ENCODE measurements at places on chromosomes 11 and 22.
A peak's percentile ranks its signal among the peaks of the same experiment; 100 is the strongest.

DNA sequence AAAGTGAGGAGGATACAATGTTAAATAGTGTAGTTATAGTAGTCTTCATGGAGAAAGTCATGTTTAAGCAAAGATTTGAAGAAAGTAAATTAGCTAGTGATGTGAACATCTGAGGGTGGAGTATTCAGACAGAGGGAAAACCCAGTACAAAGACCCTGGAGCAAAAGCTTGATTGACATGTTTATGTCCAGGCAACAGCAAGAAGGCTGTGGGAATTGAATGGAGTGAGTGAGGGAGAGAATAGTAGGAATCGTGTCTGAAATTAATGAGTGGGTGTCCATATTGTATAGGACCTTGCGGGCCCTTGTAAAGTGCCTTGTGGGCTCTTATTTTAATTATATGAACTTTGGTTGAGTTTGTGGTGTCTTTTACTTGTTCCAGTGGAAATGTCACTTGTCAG is 424.1 kb upstream of the KIRREL3 start:
- DNase-seq, result no peak

DNA sequence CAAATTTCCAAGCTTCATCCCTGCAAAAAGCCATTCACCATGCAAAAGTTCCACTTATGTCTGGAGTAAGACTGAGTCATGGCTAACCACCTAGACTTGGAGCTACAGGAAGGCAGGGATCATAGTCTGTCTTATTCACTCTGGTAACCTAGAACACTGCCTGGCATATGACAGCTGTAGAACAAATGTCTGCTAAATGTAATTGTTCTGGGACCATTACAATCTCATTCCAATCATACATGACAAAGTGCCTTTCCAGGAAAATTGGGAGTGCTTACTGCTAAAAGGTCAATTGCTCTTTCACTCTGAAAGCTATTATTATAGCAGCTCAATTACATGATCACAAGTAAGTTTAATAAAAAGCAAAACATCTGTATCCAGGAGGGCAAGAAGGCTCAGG is 99.1 kb upstream of the CHRM4 start:
- no peak for DNase-seq

- DNase-seq, result peak; percentile 39
Observed at GRCh38 chr11:119347940-119348605, 1.6 kb upstream of the MFRP start.

DNA sequence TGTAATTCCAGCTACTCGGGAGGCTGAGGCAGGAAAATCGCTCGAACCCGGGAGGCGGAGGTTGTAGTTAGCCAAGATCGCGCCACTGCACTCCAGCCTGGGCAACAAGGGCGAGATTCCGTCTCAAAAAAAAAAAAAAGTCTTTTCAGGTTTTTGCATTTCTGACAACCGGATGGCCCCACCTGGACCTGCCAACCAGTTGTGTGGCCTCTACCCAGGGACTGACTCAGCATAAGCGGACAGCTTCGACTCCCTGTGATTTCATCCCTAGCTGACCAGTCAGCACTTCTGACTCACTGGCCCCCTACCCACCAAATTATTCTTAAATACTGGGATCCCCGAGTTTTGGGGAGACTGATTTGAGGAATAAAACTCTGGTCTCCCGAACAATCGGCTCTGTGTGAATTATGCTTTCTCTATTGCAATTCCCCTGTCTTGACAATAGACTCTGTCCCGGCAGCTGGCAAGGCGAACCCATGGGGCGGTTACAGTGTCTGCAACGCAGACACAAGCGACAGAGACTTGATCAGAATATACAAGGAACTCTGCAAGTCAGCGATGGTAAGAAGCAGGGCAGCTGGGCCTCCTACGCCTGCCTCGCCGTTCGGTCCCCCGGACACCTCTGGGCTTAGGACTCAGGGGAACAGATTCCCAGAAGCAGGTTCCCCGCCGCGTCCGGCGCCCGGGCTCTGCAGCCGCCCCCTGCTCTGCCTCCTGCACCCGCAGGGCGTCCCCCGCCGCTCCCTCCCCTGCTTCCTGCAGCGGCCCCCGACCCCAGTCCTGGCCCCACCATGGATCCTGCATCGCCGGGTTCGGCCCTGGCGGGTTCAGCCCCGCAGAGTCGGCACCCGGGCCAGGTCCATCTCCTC is 741 bp upstream of the TALDO1 start:
- DNase-seq, result peak; percentile 35

GRCh38 chr11:94801866-94802460 is 33.8 kb downstream of the AMOTL1 start:
- DNase-seq, result no peak

DNA sequence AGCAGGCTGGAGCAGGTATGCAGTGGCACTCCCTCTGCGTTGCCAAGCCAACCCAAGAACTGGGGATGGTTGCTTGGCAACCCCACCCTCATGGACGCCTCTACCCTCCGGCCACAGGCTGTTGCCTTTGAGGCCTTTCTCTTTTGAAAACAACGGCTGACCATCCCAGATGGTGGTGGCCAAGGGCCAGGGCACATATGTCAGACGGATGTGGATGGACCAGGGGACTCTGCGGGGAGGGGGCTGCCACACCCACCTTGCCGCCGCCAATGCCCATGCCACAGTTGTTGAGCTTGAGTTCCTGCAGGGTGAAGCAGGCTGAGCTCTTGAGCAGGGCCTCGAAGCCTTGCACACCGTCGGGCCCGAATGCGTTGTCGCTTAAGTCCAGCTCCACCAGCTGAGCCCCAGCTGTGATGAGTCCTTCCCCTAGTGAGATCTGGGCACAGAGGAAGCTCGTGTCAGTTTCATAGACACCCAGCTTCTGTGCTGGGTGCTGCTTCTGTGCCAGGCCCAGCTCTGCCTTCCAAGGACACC is 21.5 kb downstream of the RANGAP1 start:
- no peak for DNase-seq

DNA sequence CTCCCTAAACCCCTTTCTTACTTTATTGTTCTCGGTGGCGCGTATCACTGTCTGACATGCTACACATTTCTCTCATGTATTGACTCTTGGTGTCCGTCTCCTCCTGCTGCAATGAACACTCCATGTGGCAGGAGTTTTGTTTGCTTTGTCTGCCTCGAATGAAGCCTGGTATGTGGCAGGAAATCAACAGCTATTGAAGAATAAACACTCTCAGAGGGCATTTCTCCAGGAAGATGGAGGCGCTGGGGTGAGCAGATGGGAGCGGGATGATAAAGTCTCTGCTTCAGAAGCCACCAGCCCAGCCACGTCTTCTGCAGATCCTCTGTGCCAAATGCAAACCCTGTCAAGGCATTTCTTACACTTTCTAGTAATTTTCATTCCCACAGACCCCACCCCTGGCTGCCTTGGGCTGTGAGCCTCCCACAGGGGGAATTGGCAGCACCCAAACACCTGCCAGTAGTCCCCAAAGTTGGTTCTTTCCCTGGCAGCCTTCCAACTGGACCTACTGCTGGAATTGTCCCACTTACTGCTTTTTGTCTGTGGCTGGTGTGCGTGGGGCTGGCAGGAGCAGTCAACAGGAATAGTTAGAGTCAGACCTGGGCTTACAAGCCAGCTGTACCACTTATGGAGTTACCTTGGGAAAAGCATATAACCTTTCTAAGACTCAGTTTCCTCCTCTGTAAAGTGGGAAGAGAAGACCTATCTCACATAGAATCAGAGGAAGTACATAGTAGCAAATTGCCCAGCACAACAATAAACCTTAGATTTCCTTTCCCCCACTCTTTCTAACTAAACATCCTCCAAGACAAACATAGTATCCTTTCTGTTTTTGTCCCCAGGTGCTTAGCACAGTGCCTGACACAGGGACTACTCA is 13.3 kb upstream of the IL10RA start:
- DNase-seq, result no peak

DNA sequence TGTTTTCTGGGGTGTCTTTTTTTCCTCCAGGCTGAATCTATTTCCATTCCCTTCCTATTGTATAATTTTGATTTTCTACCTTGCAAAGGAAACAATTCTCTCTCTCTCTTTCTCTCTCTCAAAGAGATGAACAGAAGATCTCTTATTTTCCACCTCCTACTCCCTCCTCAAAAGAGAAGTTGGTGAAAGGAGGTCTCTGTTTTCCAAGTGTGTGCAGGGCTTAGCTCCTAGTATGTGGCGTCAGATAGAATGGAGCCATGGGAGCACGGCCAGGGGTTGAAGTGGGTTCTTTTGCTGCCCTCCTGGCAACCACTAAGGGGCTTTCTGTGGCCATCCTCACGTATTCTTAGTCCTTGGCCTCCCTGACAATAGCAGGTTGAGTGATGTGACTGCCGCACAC is 480 bp downstream of the TRIM34 start:
- no peak for DNase-seq

- no peak for DNase-seq
Observed at GRCh38 chr11:88357323-88358039, 19.9 kb upstream of the CTSC start.

DNA sequence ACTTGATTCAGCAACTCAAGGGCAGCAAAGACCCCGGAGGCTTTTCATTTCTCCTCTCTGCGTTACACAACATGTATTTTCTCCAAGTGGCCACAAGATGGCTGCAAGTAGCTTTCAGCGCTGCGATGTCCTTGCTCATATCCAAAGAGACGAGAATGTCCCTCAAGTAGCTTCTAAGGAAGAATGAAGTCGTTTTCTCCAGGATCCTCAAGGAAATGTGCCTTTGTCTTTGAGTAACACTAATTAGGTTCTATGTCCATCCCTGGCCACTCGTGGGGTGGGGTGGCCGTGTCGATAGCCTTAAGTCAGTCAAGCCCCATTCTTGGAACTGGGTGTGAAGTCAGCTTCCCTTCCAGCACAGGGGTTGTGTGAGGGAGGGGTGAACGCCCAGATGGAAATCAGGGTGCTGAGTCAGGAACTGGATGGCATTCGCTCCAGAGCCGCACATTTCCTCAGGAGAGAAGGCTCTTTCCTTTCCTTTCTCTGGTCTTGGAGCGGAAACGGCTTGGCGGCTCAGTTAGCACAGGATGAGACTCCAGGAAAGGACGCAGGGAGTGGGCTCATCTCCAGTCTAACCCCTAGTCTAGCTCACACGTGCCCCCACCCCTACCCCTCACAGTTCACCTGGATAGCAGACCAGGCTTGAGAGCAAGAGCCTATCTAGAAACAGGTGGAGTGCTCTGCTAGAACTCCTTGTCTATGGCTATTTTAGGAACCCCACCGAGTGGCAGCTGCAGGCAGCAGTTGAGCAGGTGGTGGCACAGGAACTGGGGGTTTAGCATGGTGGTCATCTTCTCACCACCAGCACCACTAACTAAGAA is 44.3 kb downstream of the NNMT start:
- peak; percentile 38 for DNase-seq

GRCh38 chr11:18731441-18731840 is 5.5 kb upstream of the IGSF22 start:
- no peak for DNase-seq

GRCh38 chr11:112744041-112744440 is 217.2 kb upstream of the NCAM1 start:
- no peak for DNase-seq

DNA sequence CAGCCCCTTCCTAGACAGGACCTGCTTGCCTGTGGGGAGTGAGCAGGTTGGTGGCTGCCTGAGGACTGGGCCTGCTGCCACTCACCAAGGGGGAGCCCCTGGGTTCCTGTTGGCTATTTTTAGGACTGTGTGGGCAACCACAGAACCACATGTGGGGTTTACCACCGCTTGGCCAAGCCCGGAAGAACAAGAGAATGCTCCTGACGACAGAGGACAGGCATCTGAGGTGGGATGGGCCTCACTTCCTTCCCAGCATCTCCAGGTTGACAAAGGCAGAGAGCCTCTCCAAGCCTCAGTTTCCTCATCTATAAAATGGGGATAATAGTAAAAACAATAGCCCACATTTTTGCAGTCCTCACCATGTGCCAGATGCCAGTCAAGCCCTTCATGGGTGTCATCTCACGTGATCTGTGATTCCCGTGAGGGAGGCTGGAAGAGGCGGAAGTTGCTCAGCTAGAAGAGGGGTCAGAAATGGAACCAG is 43.6 kb downstream of the LRRC32 start:
- peak; percentile 58 for DNase-seq

- DNase-seq, result no peak
Observed at GRCh38 chr11:69536406-69536805, 54.9 kb downstream of the LINC01488 start.

- peak; percentile 32 for DNase-seq
Observed at GRCh38 chr22:36873614-36874308, 13.0 kb downstream of the NCF4 start.

GRCh38 chr11:72309074-72309598 is 65.2 kb upstream of the PHOX2A start:
- no peak for DNase-seq

DNA sequence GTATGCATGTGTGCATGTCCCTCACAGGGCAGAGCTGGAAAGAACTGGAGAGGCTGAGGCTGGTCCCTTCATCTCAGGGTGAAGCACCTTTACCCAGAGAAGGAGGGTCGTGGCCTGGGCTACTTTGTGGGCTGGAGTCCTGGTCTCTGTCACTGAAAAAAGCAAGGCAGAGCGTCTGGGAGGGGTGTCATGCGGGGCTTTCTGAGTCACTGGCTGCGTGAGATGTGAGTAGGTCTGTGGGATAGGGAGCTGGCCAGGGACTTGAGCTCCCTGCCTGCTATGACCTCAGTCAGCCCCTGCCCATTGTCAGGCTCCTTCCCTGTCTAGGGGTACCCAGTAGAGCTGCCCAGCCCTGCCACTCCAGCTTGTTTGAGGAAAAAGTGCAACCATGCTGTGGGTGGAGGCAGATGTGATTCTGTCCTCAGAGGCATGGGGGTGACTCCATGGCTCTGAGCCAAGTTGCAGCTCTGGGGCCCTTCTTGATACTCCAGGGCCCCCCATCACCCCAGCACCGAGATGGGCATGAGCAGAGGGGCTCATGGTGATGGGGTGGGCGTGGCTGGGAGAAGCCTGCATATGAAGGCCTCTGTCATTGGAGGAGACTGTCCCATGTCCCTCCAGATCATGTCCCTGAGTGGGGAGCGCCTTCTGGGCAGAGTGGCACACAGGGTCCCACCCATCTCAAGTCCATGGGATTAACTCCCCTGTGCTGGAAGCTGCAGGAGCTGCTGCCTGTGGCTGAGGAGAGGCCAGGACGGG is 27.8 kb downstream of the KCNQ1 start:
- no peak for DNase-seq

- no peak for DNase-seq
Observed at GRCh38 chr11:76802151-76802550, 19.0 kb downstream of the TSKU start.

- DNase-seq, result no peak
Observed at GRCh38 chr11:40787224-40787623, 672.2 kb downstream of the LRRC4C start.

DNA sequence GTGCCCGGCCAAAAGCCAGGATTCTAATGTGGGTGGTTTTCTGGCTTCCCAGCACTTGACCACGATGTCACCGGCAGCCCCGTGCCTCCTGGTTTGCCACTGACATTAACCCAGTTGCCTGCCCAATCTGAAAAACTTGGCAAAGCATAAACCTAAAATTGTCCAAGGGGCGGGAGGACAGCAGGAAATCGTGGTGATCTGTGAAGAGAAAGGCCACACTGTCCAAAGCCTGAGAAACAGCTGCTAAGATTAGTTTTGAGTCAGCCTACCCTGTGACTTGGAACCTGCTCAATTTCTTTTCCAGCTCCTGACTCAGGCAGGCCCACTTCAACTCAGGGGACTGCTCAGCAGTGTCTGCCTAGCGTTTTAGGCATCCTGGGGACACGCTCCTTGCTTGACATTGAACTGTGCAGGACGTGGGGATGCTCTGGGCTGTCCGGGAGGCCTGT is 8.2 kb upstream of the F2 start:
- DNase-seq, result peak; percentile 61
